ENCODE measurements at places on chromosomes 7 and 10. TPM values are rescaled to one million over a fixed set of nuclear protein-coding genes. Genes with fewer than 3 reads are reported as not detected.

LIPJ gene
- not detected for total RNA-seq

SPDYE11 gene
- not detected for total RNA-seq

LRIT1 gene
- not detected for total RNA-seq

PAX4 gene
- not detected for total RNA-seq

LHPP gene
- total RNA-seq, result 9.1 TPM

H2BK1 gene
- not detected for total RNA-seq

LIPN gene
- 0.22 TPM for total RNA-seq

TNS3 gene
- total RNA-seq, result 42.4 TPM

CCDC136 gene
- 6.5 TPM for total RNA-seq

C10orf88 gene
- 5.0 TPM for total RNA-seq

PPIF gene
- total RNA-seq, result 139 TPM

ZNF503 gene
- total RNA-seq, result 6.8 TPM

CALML3 gene
- total RNA-seq, result not detected

CCSER2 gene
- total RNA-seq, result 163 TPM

MTPN gene
- total RNA-seq, result 75.2 TPM

PTF1A gene
- not detected for total RNA-seq

GRCh38 chr10:116853701-116854100 is 4.4 kb downstream of the ENO4 start:
- DNase-seq, result no peak

DNA sequence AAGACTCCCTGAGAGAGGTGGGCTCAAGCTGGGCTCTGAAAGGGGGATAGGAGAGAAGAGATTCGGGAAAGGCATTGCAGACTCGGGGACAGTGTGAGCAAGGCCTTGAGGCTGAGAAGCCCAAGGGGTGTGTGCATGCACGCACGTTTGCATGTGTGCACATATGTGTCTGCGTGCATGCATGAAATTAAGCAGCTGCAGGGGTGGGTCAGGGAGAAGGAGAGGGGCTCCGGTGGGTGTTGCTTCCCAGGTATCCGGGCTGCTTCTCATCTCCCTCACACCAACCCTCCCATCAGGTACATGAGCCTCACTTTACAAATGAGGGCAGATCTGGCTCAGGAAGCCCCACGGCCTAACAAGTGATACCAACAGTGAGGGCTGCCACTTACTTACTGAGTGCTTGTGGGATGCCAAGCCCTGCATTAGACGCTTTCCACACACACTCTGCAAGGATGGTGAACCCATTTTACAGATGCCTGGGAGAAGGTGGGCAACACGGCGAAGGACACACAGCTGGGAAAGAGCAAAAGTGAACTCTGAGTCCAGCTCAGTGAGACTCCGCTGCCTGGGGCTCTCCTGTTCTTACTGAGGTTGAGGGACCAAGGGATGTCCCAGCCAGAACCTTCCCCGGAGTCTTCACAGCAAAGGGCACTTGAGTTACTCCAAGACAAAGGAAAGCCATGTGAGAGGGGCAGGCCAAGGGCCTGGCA is 26.4 kb downstream of the ZCCHC24 start:
- no peak for DNase-seq

DNA sequence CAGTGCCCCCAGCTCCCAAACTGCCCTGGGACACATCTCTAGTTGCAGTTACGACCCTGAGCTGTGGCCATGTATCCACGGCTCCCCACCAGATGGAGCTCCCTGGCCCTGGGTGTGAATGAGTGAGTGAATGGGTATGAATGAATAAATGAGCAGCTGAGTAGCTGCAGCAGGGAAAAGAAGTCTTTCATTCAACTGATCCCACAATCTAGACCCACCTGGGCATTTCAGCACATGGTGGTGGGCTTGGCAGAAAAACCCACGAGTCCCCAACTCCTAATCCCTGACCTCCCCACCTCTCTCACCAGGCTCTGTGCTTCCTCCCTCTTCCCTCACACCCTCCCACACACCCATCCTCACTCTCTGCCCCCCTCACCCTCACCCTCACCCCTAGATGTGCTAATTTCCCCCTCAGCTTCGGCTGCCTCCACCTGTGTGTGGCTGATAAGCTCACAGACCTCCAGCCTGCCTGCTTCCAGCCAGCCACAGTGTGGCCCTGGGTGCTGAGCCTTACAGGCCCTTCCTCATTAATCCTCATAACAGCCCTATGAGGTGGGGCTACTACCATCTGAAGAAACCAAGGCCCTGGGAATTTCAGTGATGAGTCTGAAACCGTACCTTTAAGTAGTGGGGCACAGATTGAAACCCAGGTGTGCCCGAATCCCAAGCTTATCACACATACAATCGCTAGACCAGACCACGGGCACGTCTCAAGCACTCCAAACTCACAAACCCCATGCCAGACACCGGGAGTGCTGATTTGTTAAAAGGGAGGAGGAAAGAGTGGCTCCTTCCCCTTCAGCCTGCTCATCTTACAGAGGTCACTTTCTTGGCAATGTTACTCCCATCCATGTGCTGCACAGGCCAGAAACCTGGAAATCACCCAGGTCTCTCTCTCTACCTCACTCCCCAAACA is 2.2 kb upstream of the ATP6V1F start:
- DNase-seq, result no peak

DNA sequence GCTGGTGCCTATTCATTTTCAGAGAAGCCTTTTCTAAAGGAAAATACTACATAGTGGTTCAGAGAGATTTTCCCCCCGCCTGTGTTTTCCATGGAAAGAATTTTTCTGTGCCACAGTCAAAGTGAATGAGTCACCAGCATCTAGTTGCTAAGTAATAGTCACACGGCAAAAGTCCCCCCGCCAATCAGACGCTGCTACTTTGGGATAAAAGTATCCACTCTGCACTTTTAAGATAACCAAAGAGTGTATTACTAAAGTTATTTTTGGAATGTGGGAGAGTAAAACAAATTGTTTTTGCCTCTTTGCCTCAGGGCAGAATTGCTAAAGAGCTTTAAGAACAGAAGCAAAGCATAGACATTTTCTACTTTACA is 23.5 kb downstream of the ABLIM1 start:
- DNase-seq, result peak; percentile 55

- no peak for DNase-seq
These were observed 78.4 kb upstream of the GSDME start for GRCh38 chr7:24835643-24836042.

GRCh38 chr10:104258209-104258608 is 3.5 kb downstream of the GSTO1 start:
- DNase-seq, result no peak

- DNase-seq, result no peak
These were observed 1.3 kb downstream of the CASP2 start for GRCh38 chr7:143289421-143289820.

DNA sequence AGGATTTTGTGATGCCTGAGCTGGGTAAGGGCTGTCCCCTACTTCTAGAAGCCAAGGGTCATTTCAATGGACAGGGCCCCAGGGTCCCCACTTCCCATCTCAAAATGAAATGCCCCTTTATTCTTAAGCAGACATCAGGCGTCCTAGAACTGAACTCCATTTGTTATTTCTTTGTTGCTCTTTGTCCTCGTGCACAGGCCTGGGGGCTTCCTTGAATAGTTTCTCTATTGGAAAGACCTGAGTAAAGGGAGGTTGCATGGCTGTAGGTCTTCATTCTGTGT is 311.4 kb upstream of the ZNF32 start:
- no peak for DNase-seq

- no peak for DNase-seq
These were observed 12.0 kb downstream of the SGCE start for GRCh38 chr7:94643771-94644545.

GRCh38 chr10:59901470-59901869 is 4.9 kb downstream of the CCDC6 start:
- DNase-seq, result no peak

- no peak for DNase-seq
These were observed 496.3 kb upstream of the KLF6 start for GRCh38 chr10:4281190-4281825.

DNA sequence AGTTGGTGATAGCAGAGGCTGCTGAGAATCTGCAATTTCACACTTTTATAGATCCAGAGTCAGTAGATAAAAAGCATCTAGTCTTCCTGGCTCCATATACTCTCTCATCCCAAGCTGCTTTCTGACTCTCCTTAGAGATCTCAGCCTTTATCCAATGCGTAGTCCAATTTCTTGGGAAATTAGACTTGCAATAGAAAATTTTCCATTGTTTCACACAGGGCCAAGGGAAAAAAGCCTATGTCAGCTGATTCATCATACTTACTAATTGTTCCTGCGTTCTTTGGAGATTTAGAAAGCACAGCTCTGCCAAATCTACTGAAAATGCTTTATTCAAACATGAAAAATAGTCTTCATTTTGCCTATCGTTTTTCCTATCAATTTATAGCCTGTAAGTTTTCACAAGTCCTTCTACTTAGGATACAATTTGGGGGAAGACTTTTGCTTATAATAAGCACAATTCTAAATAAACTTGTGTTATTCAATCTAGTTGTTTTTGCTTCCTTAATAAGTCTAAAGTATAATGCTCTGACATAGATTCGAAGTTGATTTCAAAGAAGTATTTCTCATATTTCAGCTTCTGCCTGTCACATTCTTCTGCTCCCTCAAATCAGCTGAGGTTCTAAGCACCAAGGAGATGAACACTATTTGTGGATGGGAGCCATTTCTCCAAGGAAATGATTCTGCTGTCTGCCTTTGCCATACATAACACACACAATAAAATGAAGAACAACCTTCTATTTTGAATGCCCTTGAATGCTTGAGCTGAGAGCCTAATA is 165.4 kb downstream of the ADAM12 start:
- DNase-seq, result no peak

DNA sequence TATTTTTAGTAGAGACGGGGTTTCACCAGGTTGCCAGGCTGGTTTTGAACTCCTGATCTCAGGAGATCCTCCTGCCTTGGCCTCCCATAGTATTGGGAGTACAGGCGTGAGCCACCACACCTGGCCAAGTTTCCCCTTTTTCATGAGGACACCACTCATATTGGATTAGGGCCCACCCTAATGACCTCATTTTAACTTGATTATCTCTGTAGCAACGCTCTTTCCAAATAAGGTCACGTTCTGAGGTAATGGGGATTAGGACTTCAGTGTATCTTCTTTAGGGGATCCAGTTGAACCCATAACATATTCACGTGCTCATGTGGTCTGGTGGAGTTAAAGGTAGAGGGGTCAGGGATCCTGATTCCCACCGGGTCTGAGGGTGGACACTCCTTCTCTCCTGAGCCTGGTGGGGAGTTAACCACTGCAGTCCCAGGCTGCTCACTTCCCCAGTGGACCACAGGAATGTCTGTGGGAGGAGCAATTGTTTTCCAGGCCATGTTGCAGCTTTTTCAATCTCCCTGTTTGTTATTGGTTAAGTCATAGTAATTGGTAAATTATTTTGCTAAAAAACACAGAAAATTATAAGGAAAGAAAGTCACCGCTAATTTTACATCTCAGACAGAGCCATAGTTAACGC is 130.5 kb downstream of the GRK5 start:
- DNase-seq, result no peak

DNA sequence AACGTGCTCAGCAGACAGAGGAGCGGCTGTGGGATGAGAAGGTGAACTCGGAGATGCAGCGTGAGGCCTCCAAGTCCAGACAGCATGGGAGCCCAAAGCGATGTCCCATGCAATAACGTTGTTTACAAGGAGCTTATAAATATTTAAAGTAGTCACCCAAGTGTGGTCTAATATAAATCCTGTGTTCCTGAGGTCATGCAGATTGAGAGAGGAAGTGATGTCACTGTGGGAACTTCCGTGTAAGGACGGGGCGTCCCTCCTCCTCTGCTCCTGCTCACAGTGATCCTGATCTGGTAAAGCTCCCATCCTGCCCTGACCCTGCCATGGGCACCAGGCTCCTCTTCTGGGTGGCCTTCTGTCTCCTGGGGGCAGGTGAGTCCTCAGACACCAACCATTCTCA is 94.7 kb upstream of the PRSS58 start:
- no peak for DNase-seq

- DNase-seq, result no peak
These were observed 47.0 kb upstream of the FIGNL1 start for GRCh38 chr7:50497068-50497642.

- no peak for DNase-seq
These were observed 640.4 kb downstream of the LRMDA start for GRCh38 chr10:76071653-76072365.

DNA sequence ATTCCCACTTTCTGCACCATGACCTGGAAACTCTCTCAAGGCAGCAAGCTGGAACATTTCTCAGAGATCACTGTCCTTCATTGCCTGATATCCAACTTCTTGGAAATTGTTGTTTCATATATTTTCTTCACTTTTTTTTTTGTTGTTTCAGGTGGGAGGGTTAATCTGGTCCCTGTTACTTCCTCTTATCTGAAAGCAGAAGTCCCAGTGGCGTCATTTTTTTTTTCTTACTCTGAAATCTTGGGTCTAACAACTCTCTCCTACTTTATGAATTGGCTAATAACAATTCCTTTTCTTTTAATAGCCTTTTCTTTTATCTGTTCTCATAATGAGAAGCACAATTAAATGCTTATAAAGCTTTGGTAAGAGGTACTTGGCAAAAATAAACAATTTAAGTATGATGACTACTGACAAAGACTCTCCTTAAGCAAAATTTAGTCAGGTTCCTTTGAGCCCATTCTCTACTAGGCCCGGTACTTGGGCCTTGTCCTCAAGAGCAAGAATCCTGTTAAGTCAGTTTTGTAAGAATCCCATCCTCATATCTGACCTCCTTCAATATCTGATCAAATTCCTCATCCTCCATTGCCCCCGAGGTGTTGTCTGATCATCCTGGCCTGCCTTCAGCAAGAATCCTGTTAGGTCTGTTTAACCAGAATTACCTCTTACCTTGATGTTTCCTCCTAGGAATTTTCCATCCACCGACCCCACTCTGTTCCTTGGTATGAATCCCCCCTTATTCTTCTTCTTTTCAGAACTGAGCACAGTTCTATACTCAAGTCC is 11.5 kb upstream of the CC2D2B start:
- DNase-seq, result no peak

- DNase-seq, result no peak
These were observed 68.0 kb upstream of the VKORC1L1 start for GRCh38 chr7:65804887-65805286.

DNA sequence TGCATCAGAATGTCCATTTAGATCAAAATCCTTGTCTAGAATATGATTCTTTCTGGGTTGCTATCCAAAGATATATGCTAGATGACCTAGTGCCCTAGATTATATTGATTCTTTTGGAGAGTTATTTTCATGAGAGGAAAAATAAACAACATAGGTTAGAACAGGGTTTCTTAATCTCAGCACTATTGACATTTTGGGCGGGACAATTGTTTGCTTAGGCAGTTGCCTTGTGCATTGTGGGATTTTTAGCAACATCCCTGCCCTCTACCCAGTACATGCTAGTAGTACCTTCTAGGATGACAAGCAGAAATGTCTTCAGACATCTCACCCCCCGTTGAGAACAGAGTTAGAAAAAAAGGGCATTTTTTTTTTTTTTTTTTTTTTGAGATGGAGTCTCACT is 25.1 kb upstream of the LAMB1 start:
- DNase-seq, result no peak

GRCh38 chr10:71392292-71392691 is 4.4 kb upstream of the CDH23 start:
- DNase-seq, result no peak

DNA sequence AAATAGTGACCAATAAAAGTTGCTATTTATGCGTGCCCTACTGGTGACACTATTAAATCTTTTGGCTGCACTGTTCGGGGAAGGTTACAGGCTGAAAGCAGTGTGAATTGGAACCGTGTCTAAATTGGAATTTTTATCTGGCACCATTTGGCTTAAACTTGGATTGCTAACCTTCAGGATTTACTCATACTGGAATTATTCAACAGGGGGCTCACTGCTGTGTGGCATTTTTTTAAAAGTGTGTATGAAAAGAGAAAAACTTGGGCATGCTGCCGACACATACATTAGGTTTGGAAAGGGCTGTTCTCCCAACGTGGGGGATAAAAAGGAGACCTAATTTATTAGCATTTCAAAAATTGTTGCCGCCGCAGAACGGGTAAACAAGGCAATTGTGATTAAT is 537.9 kb upstream of the MGMT start:
- no peak for DNase-seq

GRCh38 chr7:130143334-130143732 is 61.9 kb downstream of the TMEM209 start:
- no peak for DNase-seq
